ENCODE measurements at places on chromosomes 3 and 15.

DNA sequence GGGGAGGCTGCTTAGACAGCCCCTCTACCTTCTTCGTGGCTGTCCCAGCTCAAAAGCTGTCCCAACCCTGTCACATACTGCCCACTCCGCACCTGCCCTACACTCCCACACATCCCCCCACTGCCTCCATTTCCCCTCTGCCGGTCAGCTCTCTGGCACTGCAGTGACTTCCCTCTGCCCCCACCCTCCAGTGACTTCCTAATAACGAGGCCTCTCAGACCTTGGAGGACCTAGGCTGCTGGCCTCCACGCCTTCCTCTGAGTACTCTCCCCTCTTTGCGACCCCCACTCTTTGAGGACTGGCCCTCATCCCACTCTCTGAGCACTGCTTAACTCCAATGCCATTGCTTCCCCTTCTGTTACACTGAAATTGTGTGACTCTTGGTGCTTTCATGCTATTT is 45.3 kb downstream of the KY start:
- DNase-seq, result no peak

- no peak for DNase-seq
Observed at GRCh38 chr15:84914351-84914750, 29.9 kb downstream of the SLC28A1 start.

- DNase-seq, result peak; percentile 4
Observed at GRCh38 chr15:85168642-85169173, 187.1 kb downstream of the PDE8A start.

DNA sequence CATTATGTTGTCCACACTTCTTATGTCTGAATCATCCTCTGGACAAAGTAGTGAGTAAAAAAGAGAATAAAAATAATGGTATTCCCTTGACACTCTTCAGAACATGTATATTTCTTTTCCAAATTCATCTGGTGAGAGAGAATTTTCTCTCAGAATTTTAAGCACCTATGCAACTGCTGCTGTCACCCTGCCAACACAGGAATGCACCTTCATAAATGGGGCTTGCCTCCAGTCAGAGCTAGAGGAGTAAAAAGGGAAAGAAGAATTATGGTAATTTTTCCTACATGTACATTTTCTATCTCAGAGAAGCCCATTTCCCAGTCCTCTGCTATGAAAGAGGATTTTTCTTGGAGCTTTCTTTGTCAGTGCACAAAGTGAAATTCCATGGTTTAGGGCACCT is 92.2 kb upstream of the ALCAM start:
- DNase-seq, result no peak

All from CD4-positive, alpha-beta T cell treated with Interferon alpha-2 for 1 hour (primary cell).